ENCODE measurements at places on chromosomes 3 and 15.

DNA sequence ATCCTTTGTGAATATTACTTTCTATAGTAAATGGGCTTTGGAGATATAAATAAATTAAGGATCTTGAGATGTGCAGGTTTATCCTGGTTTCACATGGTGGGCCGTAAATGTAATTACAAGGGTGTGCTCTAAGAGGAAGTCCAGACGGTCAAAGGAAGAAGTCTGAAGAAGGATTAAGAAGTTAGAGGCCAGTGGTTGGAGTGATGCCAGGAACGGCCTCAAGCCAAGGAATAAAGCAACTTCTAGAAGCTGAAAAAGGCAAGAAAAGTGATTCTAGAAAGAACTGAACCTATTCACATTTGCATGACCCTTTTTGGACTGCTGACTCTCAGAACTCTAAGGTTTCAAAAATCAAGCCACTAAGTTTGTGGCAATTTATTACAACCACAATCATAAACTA lies 981.3 kb upstream of the ALCAM start:
- no peak for DNase-seq

DNA sequence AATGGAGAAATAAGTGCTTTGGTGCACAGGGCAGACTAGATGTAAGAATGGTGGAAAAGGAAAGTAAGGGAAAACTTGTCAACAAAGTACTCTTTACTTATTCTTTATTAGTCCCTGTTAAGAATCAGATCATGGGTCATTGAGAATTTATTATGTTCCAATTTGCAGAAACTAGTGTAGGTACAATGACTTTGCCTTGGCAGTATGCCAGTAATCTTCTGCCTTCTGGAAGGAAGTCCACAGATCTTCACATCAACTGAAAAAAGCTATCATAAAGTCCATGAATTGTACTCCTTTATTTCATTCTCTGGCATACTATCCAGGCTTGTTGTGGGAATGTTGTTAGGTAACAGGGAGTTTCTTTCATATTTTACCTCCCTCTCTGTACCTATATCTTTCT lies 88.2 kb upstream of the FLNB start:
- DNase-seq = no peak

- no peak for DNase-seq
Measured at GRCh38 chr15:39061952-39062464, 497.4 kb upstream of the RASGRP1 start.

DNA sequence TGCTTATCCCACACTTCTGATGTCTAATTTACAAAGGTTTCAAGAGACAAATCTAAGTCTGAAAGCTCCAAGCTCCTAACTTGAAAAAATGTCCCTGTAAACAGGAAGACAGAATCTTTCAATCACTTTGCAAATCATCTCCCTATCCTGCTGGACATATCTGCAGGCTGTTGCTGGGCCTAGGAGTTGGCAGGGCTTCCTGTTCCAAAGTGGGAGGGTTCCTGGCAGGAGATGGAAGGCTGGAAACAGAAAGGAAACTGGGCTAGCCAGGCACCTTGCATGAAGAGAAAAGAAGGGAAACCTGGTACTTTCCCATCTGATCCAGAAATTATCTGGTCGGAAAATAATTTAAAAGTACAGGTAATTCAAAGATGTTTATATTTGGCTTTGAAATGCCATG lies 227.3 kb upstream of the IL12A start:
- no peak for DNase-seq

- no peak for DNase-seq
Measured at GRCh38 chr3:140206196-140207040, 271.4 kb downstream of the CLSTN2 start.

GRCh38 chr3:31974471-31974870 lies 6.6 kb downstream of the OSBPL10 start:
- no peak for DNase-seq

DNA sequence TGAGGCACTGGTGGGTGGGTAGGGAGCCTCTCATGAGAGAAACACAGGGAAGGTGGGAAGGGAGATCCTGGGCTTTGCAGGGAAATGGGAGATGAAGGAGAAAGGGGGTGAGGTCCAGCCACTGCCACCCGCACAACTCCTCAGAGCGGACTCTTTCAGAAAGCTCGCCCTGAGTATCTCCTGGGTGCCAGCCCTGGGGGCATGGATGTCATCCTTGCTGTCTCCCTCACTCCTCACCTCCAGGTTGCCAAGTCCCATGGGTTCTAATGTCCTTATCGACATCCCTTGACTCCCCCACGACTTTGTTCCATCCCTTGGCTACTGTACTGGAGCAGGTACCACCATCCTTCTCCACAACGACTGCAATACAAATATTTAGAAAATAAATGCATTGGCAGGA lies 40.9 kb downstream of the SYNM start:
- DNase-seq = no peak

- no peak for DNase-seq
Measured at GRCh38 chr3:73399106-73399505, 225.6 kb downstream of the PDZRN3 start.

GRCh38 chr3:46124216-46125177 lies 83.6 kb downstream of the CCR1 start:
- no peak for DNase-seq

GRCh38 chr3:64681015-64681414 lies 6.8 kb downstream of the ADAMTS9 start:
- DNase-seq = no peak

All from activated T-helper 1 cell treated with anti-CD3 and anti-CD28 coated beads, Interleukin-2, amount 50 U/mL, for 16 hours (primary cell).